ENCODE measurements at places on chromosomes 1 and 21.

GRCh38 chr1:18735224-18735997, 104.8 kb downstream of the PAX7 start:
- DNase-seq = no peak

DNA sequence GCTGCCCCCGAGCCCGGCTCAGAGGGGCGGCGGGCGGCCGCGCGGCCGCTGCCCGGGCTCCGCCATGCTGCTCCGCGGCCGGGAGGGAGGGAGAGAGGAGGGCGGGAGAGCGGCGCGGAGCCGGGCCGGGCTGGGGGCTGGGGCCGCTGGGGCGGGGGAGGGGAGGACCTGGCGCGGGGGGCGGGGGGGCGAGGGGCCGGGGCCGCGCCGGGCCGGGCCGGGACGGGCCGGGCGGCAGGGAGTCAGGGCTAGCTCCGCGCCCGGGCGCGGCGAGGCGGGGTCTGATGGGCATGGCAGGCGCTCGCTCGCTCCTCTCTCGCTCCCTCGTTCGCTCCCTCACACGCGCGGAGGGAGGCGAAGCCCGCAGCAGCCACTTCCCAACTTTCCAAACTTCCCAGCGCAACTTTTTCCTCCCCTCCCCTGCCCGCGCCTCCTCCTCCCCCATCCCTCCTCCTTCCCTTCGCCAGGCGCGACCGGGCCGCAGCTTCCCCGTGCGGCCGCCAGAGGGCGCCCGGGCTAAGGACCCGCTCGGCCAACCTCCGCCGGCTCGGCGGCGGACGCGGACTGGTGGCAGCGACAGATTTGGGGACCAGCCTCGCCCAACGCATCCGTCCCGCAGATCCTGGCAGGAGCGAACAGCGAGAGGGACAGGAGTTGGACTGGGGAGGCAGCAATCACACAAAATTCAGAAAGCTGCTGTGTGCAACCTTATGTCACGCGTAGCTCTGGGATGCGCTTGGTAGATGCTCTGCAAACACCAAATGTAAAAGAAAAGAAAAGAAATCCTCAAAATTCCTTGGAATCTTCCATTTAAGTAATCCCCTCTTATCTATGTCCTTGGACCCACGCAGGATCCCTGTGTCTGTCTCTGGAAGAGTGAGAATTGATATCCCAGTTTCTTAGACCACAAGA, at the start of gene TRABD2B:
Gene TRABD2B, minus strand, starts transcription at position 97 of the 912 bp plus-strand sequence.
- DNase-seq = peak; percentile 77

GRCh38 chr1:156025876-156026275, 5.1 kb upstream of the SSR2 start:
- DNase-seq = no peak

DNA sequence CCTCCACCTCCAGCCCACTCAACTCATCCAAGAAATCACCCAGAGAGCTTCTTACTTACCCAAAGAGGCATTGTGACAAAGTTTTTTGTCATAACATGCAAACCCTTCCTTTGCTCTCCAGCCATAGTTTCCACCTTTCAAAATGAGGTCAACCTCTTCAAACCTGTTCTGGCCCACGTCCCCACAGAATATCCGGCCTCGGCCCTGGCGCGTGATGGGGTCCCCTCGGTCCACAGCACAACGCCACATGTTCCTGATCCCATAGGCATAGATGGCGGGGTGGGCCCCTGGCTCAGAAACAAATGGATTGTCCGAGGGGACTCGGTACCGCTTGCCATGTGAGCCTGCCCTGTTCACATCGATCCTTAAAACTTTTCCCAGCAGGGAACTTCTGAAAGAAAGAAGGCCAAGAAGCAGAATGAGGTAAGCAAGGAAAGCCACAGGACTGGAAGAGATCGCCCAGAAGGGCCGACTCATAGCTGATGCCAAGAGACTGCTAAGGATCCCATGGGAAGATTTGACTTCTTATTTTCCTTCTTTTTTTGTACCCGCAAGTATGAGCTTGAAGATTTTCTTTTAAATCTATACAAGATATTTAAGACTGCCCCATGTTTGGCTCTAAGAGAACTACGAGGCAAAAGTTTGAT, 7.8 kb downstream of the HHIPL2 start:
- DNase-seq = no peak

DNA sequence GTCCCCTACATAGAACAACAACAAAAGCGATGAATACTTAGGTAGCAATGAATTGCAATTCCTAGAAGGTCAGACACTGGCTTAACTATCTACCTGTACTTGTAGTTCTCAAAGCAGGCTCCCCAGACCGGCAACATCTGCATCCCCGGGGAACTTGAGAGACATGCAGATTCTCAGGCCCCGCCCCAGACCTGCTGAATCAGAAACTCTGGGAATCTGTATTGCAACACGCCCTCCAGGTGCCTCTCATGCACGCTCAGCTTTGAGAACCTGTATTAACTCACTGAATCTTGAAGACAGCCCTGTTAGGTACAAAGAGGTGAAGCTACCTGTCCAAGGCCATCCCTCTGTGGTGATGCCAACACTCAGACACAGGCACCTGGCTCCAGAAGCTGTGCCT, 128.1 kb downstream of the KAZN start:
- no peak for DNase-seq

- no peak for DNase-seq
Observed at GRCh38 chr21:44815852-44816628, 1.8 kb downstream of the SUMO3 start.

DNA sequence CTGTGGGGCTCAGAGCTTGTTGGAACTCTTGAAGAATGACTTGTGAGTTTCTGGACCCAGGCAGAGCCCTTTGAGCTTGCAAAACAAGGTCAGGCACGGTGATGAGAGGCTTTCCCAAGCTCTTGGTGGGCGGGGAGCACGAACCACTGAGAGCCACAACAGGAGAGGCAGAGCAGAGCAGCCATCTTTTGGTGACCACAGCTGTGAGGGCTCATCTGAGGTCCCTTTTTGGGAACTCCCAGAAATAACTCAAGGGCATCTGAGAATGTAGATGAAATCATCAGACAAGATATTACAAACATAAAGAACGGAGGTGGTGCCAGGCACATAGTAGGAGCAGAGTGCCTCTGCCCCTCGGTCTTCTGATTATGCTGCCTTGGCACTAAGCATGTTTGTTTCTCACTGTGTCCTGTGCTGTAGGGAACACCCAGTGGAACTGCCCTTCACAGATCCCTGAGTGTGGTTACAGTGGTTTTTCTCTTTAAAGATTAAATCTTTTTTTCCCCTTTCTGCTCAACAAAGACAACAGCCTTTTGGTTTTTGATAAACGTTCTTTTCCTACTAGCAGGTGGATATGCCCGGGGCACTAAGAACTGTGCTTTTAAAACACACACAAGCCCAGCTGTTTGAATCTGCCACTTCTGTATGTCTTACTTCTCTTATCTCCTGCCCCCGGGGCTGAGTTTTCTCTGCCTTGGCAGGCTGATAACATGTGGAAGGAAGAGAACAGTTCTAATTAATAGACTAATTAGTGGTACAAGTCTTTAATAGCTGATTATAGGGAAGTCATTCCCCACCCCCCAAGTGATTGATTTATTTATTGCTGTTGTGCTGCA, 37.7 kb downstream of the CD34 start:
- DNase-seq = no peak

- no peak for DNase-seq
Observed at GRCh38 chr1:21847223-21848205, 35.4 kb downstream of the LDLRAD2 start.

DNA sequence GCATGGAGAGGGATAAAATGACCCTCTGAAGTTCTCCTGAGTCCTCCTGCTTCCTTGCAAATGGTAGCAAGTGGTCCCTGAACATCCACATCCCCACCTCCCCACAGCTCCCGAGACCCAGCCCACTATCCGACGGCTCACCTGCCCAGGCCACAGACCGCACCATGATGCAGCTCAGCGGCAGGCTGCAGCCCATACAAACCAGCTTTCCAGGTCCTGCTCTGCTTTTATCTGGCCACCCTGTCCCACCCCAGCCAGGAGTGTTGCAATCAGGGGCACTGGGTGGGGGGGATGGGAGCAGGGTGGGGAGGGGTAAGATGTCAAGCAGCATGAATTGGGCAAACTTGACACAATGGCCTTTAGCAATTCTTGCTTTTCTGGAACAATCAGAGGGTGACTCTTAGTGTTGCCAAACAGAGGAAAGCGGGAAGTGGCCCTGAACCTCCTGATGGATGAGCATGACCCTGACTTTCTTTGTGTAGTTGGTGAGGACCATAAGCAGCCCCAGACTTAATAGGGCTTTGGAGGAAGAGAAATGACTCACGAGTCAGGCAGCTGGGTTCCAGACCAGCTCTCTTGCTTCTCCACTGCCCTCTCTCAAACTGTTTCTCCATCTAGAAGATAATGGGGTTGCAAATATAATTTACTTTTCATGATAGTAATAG, at the start of gene CHIT1:
Gene CHIT1, minus strand, starts transcription at position 203 of the 665 bp plus-strand sequence. Its CDS starts 37 bp downstream, at position 166.
- DNase-seq = no peak

- peak; percentile 10 for DNase-seq
Observed at GRCh38 chr21:29195981-29196669, 65.7 kb downstream of the MAP3K7CL start.

DNA sequence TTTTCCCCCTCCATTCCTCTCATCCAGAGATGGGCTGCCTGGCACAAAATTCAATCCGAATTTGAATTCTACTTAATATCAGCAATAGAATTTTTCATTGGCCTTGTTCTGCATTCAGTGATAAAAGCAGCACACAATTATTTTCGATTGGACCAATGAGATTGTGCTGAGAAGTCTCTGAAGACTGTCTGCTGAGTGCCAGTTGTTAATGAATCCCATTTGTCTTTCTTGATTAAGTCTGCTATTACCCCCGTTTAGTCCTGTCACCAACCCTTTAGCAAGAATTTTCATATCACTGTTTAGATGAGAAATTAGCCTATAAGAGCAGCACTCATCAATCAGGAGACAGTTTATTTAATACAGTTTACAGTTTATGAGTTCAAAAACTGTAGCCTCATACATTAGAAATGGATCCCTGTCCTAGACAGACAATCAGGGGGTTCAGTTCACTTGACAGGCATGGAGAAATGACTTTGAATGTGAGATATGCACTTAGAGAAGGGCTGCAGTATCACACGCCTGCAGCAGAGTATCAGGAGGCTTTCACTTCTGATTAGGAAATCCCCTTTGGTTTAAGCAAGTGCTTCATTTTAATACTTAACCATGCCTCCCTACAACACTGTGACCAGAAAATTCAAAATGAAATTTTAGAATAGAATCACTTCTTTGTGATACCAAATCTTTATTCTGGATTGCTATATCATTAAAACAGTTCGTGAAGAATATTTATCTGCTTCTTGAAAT, 304.7 kb upstream of the PTBP2 start:
- no peak for DNase-seq

GRCh38 chr1:59554011-59554663, 257.2 kb downstream of the FGGY start:
- DNase-seq = no peak

GRCh38 chr21:41868062-41868710, 11.0 kb downstream of the PRDM15 start:
- no peak for DNase-seq

DNA sequence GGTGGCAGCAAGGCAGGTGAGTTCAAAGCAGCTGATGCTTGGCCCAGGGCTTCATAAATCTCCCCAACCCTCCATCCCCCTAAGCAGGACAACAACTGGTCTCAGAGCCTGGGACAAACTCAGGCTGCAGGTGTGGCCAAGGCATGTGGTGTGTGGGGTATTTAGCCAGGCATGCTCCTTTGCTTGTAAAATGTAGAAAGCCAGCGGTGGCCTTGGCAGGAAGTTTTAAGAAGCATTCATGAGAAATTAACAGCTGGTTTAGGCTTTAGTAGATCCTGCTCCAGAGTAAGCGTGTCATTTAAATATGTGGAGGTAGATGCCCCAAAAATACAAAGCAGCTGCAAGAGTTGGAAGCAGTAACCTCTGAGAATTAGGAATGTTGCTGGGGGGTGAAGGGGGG, 44.8 kb downstream of the NTPCR start:
- DNase-seq = no peak

GRCh38 chr1:81053826-81054225, 746.9 kb upstream of the ADGRL2 start:
- no peak for DNase-seq

- no peak for DNase-seq
Observed at GRCh38 chr1:198264282-198264681, 107.5 kb downstream of the NEK7 start.

- DNase-seq = peak; percentile 14
Observed at GRCh38 chr21:39715804-39716397, 29.1 kb upstream of the IGSF5 start.

DNA sequence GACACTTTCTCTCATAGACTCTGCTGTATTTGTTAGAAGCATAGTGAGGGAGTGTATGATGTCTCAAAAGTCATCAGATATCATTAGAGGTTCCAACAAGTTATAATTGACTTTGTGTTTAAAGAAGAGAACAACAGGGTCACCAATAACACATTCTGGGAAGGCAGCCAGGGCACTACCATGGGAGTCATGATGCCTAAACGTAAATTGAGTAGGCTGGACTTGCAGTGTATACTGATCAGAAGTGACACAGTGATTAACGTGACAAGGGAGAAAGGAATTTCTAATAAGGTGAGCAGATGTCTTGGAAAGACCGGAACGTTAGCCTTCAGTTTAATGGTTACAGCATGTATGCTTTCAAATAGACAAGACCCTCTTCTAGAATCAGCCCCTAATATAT, 973.2 kb downstream of the NCAM2 start:
- no peak for DNase-seq

- DNase-seq = no peak
Observed at GRCh38 chr1:64525116-64525686, 55.3 kb downstream of the CACHD1 start.

DNA sequence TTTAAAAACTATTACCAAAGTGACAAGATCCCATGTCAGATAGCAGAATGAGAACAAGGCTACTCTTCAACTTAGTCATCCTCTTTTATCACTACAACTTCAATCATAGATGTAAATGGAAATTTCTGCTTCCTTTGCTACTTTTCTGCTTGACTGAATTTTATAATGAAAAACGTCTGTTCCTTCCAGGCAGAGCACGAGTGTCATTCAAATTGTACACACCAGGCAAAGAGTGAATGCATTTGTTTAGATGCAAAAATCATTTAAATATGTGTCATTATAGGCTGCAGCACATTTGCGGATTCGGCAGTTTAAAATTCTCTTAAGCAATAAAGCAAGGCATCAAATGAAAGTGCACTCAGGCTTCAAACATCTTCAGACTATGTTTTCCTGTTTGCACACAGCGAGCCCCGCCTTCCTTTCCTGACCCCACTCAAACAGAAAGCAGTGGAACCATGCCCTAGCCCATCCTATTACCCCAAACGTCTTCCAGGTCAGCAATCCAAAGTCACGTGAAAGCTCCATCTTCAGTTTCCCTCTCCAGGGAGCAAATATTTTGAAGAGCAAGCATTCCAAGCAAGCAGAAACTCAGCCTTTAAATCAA, 99.6 kb downstream of the APP start:
- no peak for DNase-seq

DNA sequence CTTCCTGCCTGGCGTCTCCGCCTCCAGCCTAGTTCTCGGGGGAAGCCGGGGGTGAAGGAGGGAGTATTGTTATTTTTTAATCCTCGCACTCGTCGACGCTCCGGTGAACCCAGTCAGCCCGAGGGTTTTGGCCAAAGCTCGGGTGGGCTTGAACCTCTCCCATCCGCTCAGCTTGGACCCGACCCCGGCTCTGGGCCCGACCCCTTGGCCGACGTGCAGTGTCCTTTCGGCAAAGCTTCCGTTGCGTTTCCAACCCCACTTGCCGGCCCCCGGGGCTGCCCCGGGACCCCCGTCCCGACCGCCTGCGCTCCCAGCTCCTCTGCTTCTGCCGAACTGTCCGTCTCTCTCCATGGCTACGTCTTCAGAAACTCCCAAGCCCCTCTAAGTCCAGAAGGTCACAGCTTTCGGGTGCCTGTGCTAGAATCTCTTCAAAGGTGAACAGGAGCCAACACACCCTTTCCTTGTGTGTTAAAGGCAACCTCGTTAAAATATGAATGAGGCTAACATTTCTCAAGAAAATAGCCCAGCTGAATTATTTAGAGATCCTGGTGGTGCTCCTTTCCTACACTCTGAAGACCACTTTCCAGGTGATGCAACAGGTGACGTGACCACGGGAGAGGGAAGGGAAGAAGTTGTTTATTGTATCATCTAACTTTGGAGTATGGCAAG, 647 bp downstream of the DESI2 start:
- peak; percentile 17 for DNase-seq

Data from hippocampal formation (tissue), 2 donors.